ENCODE measurements at places on chromosomes 7 and 10.
A peak's percentile ranks its signal among the peaks of the same experiment; 100 is the strongest.

DNA sequence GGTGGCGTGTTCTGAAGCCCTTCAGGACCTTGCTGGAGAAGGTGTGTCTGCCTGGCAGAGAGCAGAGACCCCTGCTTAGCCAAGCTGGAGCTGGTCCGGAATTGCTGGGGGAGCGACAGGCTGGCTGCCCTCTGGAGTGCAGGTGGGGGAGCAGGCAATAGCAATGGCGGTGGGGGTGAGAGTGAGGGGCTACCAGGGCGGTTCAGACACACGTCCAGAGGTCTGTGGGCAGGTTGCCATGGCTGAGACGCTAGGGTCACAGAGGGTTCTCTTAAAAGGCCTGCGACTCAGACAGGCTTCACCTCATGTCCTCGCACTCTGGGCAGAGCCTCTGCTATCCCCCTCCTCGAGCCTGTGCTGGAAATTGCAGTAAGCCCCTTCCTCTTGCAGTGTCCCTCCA, 329.0 kb upstream of the C7orf33 start:
- no peak for DNase-seq

DNA sequence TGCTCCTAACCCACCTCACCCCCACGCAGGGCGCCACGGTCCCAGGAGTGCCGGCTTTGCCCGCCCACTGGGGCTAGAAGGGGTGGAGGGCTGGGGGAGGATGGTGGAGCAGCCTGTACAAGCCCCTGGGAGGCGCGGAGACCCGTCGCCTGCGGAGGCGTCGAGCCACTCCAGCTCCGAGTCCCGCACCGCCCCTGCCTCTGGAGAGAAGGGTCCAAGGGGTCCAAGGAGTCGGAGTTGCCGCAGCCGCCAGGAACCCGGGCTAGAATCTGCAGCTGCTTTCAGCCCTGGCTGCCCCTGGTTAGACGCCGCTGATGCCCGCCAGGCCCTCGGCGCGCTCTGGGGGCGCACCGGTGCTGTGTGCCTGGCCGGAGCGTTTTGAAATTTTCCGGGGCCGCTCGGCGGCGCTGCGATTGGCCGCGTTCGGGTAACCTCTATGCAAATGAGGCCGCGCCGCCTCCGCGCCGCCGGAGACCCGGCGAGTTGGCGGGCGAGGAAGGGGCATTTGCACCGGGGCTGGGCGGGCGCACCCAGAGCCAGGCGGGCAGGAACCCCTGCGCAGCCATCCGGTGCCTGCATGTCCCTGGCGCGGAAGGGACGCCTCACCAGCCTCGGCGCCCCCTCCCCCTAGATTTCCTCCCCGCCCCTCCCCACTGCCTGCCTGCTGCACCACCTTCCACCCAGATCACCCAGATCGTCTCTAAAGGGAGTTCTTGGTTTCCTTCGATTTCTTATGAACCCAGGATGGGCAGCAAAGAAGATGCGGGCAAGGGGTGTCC, at the start of gene HMX2:
Gene HMX2, plus strand, starts transcription at position 502 of the 779 bp plus-strand sequence. Its CDS starts 243 bp downstream, at position 745.
- no peak for DNase-seq

- no peak for DNase-seq
These were observed 36.4 kb downstream of the CYP17A1 start for GRCh38 chr10:102800611-102801335.

DNA sequence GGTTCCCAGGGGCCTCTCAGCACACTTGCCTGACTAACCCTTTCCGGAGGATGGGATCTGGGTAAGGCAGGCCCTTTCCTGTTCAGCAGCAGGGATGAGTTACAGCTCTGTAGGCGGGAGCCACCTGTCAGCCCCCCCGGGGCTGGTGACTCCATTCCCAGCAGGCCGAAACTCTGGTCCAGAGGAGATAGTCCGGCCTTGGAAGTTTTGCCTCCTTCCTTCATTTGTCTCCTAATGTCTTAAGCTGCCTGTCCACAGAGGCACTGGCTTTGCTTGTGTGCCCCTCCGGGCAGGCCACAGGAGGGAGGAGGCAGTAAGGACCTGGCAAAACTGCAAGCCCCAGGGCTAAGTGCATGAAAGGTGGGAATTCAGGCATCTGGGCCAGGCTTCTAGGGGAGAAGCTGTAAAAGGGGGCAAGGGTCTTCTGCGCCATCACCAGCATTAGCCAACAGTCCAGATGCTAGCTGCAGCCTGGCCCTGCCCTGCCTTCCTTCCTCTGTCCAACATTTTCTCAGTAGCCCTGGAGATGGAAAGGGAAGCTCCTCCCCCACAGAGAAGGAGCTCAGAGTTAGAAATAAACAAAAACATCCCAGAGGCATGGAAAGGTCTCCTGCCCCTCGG, 1.2 kb downstream of the ADIRF start:
- no peak for DNase-seq

GRCh38 chr7:129390314-129390713, 43.9 kb upstream of the STRIP2 start:
- no peak for DNase-seq

DNA sequence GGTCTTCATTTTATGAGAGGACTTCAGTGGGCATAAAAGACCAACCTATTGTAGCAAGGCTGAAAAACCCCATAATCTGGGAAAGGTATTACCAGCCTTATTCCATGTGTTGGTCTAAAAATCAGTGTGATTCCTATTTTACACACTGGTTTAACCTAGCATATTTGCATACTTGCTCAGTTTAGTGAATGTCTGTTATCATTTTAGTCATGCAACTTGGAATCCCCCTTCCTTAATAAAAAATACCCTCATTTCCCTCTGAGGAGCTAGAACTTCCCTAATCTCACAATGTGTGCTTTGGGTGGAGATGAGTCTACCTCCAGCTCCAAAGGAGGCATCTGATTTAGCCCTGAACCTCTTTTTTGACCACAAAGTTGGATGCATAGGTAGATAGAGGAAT, 312.8 kb upstream of the SORCS1 start:
- no peak for DNase-seq

- DNase-seq: no peak
These were observed 28.1 kb upstream of the PLEKHA1 start for GRCh38 chr10:122346326-122346950.

GRCh38 chr7:85447004-85447403, 260.1 kb upstream of the SEMA3D start:
- DNase-seq: no peak

DNA sequence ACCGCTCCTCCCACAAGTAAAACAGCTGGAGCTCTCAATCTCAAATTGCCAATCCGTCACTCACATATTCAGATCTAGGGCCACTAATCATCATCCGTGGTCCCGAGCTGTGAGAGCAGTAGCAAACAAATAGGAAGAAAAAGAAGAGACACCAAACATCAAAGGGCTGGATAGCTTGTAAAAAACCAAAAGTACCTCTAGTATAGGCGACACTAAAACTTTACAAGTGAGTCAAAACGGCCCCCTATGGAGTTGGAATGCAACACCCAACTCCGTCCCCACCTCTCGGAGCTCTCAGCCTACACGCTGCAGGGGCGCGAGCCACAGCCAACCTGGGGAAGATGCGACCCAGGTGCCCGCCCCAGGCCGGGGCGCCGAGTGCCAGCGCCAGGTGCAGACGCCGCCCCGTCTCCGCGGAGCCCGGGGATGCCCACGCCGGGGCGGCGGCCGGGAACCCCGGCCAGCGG, 581 bp downstream of the FAM3C start:
- DNase-seq: peak; percentile 21

DNA sequence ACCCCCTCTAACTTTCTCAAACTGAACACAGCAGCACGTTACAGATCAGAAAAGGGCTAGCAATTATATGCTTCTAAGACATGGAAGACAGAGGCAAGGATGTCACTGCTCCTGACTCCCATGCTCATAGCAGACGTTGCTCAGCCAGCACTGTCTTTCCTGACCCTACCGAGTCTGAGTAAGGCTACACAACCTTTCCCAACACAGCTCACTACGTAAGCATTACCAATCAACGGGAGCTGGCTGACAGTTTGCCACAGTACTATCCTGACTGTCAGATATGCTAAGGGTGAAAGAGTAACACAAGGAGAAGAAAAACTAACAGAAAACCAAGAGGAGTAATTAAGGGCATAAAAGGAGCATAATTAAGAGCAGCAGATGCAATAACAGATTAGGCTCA, 171.2 kb downstream of the CHCHD3 start:
- DNase-seq: no peak

DNA sequence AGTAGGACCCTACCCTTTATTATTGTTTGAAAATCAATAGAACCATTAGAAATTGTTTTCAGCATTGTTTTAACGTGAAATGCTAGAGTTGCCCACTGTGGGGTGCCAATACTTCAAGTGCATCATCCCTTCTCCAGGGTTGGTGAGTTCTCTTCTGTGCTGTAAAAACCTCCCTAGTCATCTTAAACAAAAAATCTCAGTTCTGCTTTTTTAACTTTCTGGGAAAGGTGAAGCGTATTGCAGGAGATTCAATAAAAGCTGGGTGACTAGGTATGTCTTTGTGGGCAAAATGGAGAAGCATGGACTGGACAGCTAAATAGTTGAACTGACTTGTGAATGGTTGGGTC, 699.1 kb downstream of the SUGCT start:
- no peak for DNase-seq

DNA sequence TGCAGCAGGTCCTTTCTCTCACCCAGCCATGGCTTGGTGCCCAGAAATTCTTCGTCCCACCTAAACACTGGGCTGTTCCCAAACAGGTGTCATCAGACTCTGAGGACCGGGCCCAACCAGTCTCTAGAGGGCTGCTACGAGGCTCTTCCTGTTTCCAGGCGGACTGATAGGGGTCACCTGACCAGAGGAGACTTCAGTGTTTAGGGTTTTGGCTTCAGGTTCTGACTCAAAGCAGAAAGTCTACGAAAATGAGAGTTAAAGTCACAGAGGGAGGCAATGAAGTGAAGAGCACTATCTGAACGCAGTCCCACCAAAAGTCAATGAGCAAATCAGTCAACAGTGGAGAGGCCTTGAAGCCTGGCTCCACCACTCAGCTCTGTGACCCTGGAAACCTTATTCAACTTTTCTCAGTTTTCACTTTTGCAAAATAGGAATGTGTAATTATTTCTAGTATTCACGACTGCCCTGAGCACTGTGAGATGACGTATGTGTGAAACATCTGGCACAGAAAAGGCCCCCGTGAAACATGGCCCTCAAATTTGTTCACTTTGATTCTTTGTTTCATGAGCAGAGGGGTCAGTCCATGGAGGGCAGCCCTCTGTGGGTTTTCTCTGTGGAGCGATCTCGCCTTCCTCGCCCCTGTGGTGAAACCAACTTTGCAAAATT, 189.9 kb upstream of the PDE1C start:
- no peak for DNase-seq

GRCh38 chr10:21340331-21340730, 185.2 kb downstream of the SKIDA1 start:
- no peak for DNase-seq

Measured in CD4-positive, alpha-beta T cell (primary cell).